Stimulated activated naive CD8-positive, alpha-beta T cell treated with anti-CD3 and anti-CD28 coated beads, Interleukin-15, amount 100 ng/mL, for 72 hours (primary cell): ENCODE measurements at places on chromosomes 1 and 21.
A peak's percentile ranks its signal among the peaks of the same experiment; 100 is the strongest.

- no peak for DNase-seq
Observed at GRCh38 chr1:209406595-209406994, 176.9 kb upstream of the CAMK1G start.

DNA sequence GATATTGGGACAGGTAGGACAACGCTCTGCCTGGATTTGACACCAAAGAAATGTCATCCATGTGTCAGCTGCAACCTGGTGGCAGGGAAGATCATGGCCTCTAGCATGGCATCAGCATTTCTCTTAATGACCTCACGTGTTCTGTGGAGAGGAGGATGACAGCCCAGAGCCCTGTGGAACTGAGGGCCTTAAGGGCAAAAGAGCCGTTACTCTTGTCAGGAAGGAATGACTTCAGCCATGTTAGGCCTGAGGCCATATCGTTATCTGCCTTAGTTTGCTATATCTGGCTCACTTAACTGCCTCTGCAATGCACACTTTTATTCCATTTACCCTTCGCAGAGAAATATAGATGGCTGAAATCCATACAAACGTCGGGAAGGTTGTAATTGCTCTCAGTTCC is 83.2 kb upstream of the PBX1 start:
- no peak for DNase-seq

GRCh38 chr1:43995984-43996732 is 4.8 kb downstream of the CCDC24 start:
- DNase-seq, result no peak

- no peak for DNase-seq
Observed at GRCh38 chr1:35894656-35895055, 11.6 kb downstream of the AGO1 start.

GRCh38 chr1:175388285-175388684 is 195.7 kb upstream of the KIAA0040 start:
- no peak for DNase-seq

GRCh38 chr1:90132306-90132705 is 137.4 kb downstream of the ZNF326 start:
- no peak for DNase-seq

DNA sequence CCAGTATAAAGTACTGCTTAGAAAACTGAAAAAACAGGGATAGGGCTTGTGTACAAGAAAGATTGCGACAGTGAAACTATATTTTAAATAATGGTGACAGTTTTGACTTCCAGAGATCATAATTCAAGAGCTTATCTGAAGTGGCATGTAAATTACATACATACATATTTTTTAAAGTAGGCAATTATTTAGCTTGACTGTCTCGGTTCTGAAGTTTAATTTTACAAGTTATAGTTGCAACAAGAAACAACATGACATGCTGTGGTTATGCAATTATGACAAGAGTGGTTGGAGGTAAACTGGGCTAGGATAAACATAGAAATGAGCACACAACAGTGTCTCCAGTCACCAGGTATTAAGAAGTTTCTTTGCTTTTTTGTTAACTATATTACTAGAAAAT is 4.1 kb downstream of the C1orf21 start:
- DNase-seq, result no peak

- DNase-seq, result no peak
Observed at GRCh38 chr1:182091083-182091482, 29.6 kb upstream of the ZNF648 start.

GRCh38 chr21:27681038-27681437 is 714.1 kb upstream of the ADAMTS5 start:
- no peak for DNase-seq

DNA sequence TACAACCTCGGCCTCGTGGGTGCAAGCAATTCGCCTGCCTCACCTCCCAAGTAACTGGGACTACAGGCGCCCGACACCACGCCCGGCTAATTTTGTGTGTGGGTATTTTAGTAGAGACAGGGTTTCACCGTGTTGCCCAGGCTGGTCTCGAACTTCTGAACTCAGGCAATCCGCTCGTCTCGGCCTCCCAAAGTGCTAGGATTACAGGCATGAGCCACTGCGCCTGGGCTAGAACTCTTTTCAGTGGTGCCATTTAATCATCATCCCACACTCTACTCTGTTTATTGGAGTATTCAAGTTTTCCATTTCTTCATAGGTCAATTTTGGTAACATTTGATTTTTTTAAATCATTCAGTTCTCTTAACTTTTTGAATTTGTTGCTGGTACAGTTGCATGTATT is 101.3 kb downstream of the DHRS3 start:
- no peak for DNase-seq

DNA sequence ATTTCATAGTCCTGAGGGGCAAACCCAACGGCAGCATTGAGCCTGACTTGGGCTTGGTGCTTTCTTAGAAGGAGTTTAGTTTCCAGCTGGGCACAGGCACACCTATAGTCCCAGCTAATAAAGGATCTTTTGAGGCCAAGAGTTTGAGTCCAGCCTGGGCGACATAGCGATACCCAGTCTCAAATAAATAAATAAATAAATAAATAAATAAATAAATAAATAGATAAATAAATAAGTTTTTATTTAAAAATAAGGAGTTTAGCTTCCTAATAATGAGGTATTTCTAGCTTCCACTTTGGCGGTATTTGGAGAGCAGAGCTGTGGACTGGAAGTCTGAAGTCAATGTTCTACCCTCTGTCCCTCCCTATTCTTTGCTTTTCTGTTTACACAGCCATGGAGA is 186.6 kb downstream of the URB2 start:
- DNase-seq, result no peak

DNA sequence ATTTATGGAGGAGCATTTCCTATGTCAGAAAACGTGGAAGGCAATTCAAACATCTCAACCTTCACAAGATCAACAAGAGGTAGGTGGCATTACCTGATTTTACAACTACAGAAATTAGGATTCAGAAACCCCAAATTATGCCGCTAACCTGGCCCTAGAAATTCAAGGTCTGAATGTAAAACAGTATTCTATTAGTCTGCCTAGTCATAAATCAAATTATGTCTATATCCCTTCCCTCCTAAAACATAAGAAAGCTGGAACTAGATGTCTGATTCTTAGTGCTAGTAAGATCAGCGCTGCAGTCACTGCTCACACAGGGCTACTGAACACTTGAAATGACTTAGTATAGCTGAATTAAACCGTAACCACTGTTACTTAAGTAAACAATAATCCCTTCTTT is 1.4 kb downstream of the TOMM20 start:
- DNase-seq, result no peak

DNA sequence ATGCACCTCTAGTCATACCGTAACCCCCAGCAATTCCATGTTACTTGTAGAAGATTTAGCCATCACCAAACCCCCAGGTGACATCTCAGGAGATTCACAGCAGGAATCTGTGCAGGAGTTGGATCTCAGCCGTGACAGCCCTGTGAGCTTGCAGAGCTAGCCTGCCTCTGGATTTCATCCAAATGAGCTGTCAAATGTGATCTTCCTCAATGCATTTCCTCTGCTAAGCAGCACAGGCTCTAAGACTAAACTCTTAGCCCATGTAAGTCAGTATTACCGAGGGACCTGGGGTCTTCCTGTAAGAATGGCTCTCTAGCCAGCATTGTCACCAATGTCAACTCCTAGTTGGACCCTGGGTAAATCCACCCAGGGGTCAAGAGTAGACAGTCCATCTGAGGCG is 41.7 kb downstream of the UMODL1 start:
- no peak for DNase-seq

DNA sequence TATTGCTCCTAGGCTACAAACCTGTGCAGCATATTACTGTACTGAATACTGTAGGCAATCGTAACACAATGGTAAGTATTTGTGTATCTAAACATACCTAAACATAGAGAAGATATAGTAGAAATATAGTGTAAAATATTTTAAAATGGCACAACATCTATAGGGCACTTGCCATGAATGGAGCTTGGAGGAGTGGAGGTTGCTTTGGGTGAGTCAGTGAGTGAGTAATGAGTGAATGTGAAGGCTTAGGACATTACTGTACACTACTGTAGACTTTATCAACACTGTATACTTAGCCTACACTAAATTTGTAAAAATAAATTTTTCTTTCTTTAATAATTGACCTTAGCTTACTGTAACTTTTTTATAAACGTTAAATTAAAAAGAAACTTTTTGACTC is 7.9 kb downstream of the LEFTY2 start:
- DNase-seq, result no peak

DNA sequence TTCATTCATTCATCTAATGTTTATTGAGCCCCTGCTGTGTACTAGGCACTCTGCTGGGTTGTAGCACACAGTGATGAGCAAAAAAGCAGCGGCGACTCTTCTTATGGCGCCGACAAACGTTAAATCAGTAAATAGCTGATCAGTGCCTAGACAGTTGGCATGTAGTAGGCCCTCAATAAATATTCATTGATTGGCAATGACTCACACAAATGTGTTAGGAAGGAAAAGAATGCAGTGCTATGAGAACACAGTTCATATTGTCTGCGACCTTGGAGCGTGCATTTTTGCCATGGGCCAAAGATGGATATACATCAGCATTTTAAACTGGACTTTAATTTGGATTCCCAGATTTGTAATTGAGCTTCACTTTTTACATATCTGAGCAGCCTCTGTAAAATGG is 52.0 kb downstream of the PRDM2 start:
- DNase-seq, result no peak

- DNase-seq, result no peak
Observed at GRCh38 chr21:37462087-37462861, 95.7 kb downstream of the DYRK1A start.

GRCh38 chr1:150628766-150629114 is 672 bp downstream of the ENSA start:
- no peak for DNase-seq

GRCh38 chr21:26888931-26889330 is 43.7 kb upstream of the ADAMTS1 start:
- DNase-seq, result no peak

DNA sequence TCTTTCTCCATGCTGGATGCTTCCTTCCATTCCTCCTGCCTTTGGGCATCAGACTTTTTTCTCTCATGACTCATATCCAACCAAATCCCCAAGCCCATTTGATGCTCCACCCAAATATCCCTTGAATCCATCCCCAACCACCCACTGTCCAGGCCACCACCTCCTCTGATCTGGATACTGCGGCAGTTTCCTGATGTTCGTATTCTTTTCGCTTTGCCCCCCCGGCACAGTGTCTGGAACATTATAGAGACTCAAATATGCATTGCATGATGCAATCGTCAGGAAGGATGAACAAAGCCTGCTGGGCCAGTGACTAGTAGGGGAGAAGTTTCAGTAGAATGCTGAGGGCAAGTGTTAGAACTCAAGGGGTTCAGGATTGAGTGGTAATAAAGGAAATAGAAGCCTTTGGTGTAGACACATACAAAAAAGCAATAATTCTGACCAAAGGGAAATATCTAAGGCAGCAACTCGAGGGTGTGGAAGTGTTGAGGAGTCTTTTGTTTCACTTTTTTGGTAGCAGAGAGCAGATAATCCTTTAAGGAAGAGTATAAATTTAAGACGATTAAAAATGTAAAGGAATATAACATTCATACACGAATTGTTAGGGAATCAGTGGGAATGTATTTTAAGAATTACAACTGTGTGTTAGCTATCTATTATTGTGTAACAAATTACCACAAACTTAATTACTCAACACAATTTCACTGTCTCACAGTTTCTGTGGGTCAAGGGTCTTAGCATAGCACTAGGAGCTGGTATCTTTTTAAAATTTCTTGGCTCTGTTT is 7.5 kb downstream of the S100A11 start:
- peak; percentile 35 for DNase-seq

DNA sequence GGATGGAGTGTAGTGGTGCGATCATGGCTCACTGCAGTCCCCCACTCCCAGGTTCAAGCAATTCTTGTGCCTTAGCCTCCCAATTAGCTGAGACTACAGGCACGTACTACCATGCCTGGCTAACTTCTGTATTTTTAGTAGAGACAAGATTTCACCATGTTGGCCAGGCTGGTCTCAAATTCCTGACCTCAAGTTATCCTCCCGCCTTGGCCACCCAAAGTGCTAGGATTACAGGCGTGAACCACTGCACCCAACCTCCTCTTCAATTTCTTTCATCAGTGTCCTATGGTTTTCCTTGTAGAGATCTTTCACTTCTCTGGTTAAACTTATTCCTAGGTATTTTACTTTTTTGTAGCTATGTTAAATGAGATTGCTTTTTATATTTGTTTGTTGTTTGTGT is 10.7 kb upstream of the MAST2 start:
- no peak for DNase-seq

GRCh38 chr1:3453891-3454810 is at the start of gene ARHGEF16:
TSS of gene ARHGEF16 (plus strand) at chr1:3454665. CDS start at chr1:3463085, 8,420 bp downstream.
- no peak for DNase-seq

GRCh38 chr1:89761901-89762300 is 58.9 kb upstream of the LRRC8D start:
- no peak for DNase-seq

DNA sequence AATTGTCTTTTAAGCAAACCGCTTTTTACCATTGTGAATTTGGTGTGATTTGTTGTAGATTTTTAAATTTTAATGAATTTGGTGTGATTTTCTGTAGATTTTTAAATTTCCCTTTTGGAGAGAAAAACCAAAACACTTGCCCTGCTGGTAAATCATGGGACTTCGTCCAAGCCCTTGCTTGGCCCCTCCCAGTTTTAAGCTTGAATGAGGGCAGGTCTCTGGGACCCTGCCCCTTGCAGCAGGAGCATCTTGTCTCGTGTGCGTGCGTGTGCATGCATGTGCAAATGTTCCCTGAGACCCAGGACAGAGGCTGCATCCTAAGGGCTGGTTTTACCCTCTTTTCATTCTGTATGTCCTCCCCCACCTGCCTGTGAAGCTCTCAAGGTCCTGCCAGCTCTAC is 248.6 kb downstream of the GREM2 start:
- DNase-seq, result no peak

DNA sequence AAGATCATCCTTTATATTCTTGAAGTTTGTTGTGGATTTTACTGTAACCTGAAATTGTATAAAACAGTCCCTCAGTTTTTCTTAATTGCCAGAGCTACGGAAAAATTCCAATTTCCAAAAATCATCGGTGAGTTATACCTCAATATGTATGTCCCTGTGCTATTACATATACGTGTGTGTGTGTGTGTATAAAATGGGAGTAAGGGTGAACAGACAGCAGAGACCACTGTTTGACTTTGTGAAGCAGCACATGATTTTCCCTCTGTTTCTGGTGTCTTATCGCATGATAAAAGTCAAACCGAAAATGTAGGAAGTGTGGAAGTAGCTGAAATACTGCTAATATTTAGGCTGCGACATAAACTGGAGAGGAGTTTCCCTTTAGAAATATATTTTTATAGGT is 1.2 kb downstream of the OR2T1 start:
- DNase-seq, result no peak

DNA sequence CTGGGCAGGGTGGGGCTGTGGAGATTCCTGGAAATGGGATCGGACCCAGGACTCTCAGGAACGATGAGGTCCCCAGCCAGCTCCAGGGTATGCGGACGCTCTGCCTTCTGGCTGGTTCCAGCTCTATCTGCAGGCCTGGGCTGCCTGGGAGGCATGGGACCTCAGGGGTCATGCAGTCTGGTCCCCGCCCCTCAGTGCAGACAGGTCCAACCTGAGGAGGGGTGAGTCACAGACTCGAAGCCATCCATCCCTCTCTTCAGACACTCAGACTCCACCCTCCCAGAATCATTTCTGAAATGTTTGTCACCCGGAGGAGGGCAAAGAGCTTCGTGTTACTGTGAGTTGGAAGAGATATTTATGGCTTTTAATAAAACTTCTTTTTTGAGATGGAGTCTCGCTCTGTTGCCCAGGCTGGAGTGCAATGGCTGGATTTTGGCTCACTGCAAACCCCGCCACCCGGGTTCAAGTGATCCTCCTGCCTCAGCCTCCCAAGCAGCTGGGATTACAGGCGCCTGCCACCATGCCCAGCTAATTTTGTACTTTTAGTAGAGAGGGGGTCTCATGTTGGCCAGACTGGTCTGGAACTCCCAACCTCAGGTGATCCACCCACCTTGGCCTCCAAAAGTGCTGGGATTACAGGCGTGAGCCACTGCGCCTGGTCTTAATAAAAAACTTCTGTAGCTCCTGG is 5.9 kb upstream of the MYOM3 start:
- no peak for DNase-seq
